Endodermal cell (in vitro differentiated cells): ENCODE measurements at places on chromosomes 2 and 18.

DNA sequence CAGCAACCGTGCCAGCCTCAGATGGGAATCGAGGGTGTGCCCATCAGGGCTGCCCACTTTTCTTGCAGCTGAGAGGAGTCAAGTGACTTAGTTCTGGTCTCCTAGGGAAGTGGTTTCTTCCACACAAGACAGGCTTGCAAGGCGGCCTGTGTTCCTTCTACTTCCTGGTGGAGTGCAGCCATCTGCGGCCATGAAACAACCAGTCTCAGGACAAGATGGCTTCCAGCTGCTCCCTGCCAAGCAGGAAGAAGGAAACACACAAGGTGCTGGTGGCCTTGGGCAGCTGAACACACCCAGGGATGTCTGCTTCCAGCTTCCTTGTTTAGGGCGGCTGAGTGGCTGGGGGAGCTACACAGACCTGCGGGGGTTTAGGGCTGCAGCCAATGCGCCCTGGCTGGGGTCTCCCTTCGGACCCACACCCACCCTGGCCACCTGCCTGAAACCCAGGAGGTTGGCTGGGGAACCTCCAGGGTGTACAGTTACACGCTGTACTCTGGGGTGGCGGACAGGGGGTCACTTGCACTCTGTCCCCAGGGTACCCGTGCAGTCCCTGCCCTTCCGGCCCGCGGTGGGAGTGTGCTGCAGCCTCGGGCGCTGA lies 34.7 kb downstream of the PTPN18 start:
- no peak overlapping the region for H3K27ac ChIP-seq
- no peaks in the 10 kb centered on the region for H3K4me1 ChIP-seq
- peak; percentile 46 for DNase-seq
- peak overlapping the region; percentile 84 for H3K4me3 ChIP-seq
- peaks cover 4% of the 10 kb centered on the region for H3K27me3 ChIP-seq
- H3K36me3 ChIP-seq: no peaks in the 10 kb centered on the region

DNA sequence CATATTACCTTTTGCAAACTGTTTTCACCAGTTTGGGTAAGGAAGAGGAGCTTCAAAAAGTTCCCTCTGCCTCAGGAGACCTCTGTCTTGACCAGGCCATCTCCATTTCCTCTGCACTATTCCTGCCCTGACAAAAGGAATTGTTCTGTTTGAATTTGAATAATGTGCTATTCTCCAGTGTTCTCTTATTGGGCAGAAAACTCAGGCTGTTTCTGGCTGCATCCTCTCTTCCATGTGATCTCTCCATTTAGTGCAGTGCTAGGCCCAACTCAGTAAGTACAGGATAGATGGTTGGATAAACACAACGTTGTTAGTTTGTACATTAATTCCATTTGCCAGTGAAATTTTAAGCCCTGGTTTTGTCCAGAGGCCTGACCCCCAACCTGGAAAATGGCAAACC lies 102.2 kb upstream of the CELF4 start:
- H3K4me1 ChIP-seq: peaks cover 16% of the 10 kb centered on the region
- no peak for DNase-seq
- H3K36me3 ChIP-seq: no peaks in the 10 kb centered on the region
- no peak overlapping the region for H3K4me3 ChIP-seq
- H3K27ac ChIP-seq: no peak overlapping the region
- H3K27me3 ChIP-seq: no peaks in the 10 kb centered on the region

GRCh38 chr18:34991152-34991551 lies 50.1 kb upstream of the MAPRE2 start:
- DNase-seq: no peak
- H3K4me1 ChIP-seq: no peaks in the 10 kb centered on the region
- no peaks in the 10 kb centered on the region for H3K36me3 ChIP-seq
- no peak overlapping the region for H3K27ac ChIP-seq

- no peak overlapping the region for H3K4me3 ChIP-seq
- H3K4me1 ChIP-seq: peaks cover 8% of the 10 kb centered on the region
- no peaks in the 10 kb centered on the region for H3K36me3 ChIP-seq
- H3K27me3 ChIP-seq: no peaks in the 10 kb centered on the region
- H3K27ac ChIP-seq: no peak overlapping the region
- no peak for DNase-seq
These were observed 33.1 kb downstream of the DNMT3A start for GRCh38 chr2:25308599-25308998.

DNA sequence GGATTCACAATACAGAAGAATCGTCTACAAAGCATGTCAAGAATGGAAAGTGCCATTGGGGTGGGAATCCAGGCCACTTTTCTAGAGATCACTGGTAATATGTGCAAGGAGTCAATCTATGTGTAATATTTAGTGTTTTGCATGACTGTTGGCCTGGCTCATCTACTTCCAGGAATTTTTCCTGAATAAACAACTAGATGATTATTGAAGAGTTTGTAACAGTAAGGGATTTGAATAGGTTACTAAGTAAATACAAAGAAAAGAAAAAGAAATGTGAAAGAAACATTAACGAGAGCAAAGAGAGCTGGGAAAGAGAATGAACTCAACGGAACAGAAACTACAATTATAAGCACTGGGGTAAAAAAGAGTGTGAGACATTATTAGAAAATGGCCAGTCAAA lies 406.0 kb downstream of the TGIF1 start:
- H3K27me3 ChIP-seq: no peaks in the 10 kb centered on the region
- H3K4me1 ChIP-seq: no peaks in the 10 kb centered on the region
- no peak overlapping the region for H3K4me3 ChIP-seq
- no peak overlapping the region for H3K27ac ChIP-seq
- no peaks in the 10 kb centered on the region for H3K36me3 ChIP-seq
- no peak for DNase-seq

DNA sequence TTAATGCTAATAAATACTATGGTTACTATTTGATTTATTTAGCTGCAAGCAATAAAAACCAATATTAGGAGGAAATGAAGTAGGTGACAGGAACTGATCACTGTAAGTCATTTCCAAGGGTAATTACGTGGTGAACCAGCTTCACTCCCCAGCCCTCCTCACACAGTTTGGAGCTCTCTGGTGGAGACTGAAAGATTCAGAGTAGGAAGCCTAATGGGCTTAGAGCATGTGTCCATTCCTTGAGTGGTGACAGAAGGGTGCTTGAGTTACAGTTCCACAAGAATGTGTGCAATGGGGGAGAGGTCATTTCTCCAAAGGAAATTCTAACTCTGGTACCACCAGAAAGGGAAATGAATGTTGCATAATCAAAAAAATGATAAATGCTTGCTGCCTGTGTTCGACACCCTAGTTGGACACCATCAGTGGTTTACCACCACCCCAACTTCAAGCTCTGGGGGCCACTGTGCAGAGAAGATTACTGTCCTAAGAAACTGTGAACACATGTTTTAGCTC lies 285.1 kb upstream of the MMADHC start:
- H3K4me1 ChIP-seq: no peaks in the 10 kb centered on the region
- DNase-seq: no peak
- H3K27me3 ChIP-seq: no peaks in the 10 kb centered on the region
- no peaks in the 10 kb centered on the region for H3K36me3 ChIP-seq

GRCh38 chr2:70964596-70965386 lies 13.6 kb upstream of the ANKRD53 start:
- peaks cover 84% of the 10 kb centered on the region for H3K27me3 ChIP-seq
- H3K27ac ChIP-seq: no peak overlapping the region
- H3K4me3 ChIP-seq: no peak overlapping the region
- DNase-seq: peak; percentile 93

GRCh38 chr2:117723888-117724434 lies 90.5 kb upstream of the DDX18 start:
- H3K27ac ChIP-seq: no peak overlapping the region
- no peak for DNase-seq
- H3K27me3 ChIP-seq: no peaks in the 10 kb centered on the region
- no peaks in the 10 kb centered on the region for H3K36me3 ChIP-seq

DNA sequence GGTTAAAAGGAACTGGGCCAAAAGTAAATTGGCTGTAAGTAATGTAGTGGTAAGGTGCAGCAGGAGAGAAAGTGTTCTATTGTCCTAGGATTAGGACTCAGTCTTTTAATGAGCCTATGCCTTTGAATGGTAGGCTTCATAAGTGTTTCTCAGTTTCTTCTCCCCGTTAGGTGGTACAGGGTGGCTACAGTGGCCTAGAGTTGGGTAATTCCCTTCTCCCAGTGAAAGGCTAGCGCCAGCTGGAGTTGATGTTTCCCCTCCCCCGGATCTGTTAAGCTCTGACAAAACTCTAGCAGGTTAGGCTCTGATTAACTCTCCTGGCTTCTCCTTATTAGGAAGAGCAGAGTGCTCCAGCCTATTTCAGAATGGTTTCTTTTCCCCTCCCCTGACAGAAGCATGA lies 127.7 kb downstream of the DNAH6 start:
- H3K27me3 ChIP-seq: no peaks in the 10 kb centered on the region
- no peaks in the 10 kb centered on the region for H3K4me1 ChIP-seq
- DNase-seq: no peak
- H3K4me3 ChIP-seq: no peak overlapping the region
- no peaks in the 10 kb centered on the region for H3K36me3 ChIP-seq

DNA sequence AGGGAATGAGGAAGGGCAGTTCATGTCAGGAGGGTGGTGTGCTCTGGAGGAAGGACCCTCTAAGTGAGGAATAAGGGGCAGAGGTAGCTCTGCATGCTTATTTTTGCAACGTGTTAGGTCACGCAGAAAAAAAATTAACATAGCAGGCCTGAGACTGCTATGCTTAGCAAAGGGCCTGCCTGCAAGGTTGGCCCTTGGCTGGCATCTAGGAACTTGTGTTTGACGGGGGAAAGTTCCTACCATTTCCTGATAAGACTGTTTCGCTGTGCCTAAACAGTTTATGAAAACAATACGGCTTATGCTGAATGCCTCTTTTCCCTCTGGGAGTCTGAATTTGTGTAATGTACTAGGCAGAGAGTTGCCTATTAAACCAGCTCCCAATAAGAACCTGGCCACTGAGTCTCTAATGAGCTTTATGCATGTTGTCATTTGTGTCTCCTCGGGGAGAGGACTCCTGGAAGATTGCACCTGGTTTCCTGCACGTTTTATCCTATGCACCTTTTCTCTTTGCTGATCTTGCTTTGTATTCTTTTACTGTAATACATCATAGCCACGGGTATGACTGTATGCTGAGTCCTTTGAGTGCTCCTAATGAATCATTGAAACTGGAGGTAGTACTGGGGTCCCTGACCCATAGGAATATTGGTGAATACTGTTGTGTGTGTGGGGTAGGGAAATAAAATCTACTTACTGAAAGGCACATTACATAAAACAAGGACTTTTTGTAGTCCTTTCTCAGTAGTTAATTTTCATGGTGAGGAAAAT lies 169.0 kb downstream of the PRPF40A start:
- no peaks in the 10 kb centered on the region for H3K27me3 ChIP-seq
- H3K36me3 ChIP-seq: peaks cover 23% of the 10 kb centered on the region
- H3K27ac ChIP-seq: no peak overlapping the region
- no peaks in the 10 kb centered on the region for H3K4me1 ChIP-seq
- no peak overlapping the region for H3K4me3 ChIP-seq
- DNase-seq: no peak

GRCh38 chr2:157059036-157059435 lies 198.5 kb upstream of the GALNT5 start:
- no peaks in the 10 kb centered on the region for H3K4me1 ChIP-seq
- no peak overlapping the region for H3K4me3 ChIP-seq
- no peak overlapping the region for H3K27ac ChIP-seq
- H3K27me3 ChIP-seq: no peaks in the 10 kb centered on the region
- DNase-seq: no peak
- no peaks in the 10 kb centered on the region for H3K36me3 ChIP-seq

- no peaks in the 10 kb centered on the region for H3K4me1 ChIP-seq
- no peak for DNase-seq
- H3K27ac ChIP-seq: no peak overlapping the region
These were observed 108.2 kb downstream of the PDE1A start for GRCh38 chr2:182318466-182319220.

GRCh38 chr2:135909976-135910375 lies 33.7 kb upstream of the MCM6 start:
- H3K4me3 ChIP-seq: no peak overlapping the region
- no peaks in the 10 kb centered on the region for H3K4me1 ChIP-seq
- H3K27ac ChIP-seq: no peak overlapping the region
